Endothelial cell of coronary artery (primary cell): ENCODE measurements at places on chromosomes 11 and 22. TPM values are rescaled to one million over a fixed set of nuclear protein-coding genes. Genes with fewer than 3 reads are reported as not detected.

ENTHD1 gene
- total RNA-seq: not detected in 2 replicates

RPS13 gene
- 1,145 and 1,394 TPM in 2 replicates for total RNA-seq

KCNC1 gene
- total RNA-seq: not detected in 2 replicates

GAB4 gene
- under 0.01 TPM in 1 of 2 replicates, not detected in the other for total RNA-seq

SLC22A25 gene
- not detected in 2 replicates for total RNA-seq

MN1 gene
- total RNA-seq: 0.45 and 2.3 TPM in 2 replicates

BDNF gene
- 2.7 and 16.0 TPM in 2 replicates for total RNA-seq
